ENCODE measurements at places on chromosomes 13 and 19. TPM values are rescaled to one million over a fixed set of nuclear protein-coding genes. Genes with fewer than 3 reads are reported as not detected.
A peak's percentile ranks its signal among the peaks of the same experiment; 100 is the strongest.

DNA sequence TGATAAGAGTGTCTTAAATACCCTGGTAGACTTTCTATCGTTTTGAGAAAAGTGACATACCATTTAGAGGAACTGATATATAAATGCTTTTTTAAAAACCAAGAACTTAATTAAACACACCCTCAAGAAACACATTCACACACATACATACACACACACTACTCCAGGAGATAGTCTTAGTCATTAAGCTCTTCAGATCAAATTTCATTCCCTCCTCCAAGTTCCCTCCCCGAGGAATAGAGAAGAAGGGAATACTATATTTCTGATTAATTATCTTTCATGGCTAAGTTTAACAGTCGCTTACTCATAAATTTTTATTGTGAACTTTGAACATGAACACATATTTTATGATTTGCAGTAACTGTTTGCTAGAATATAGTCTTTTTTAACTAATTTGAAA lies 1109.5 kb downstream of the SLITRK1 start:
- no peak for DNase-seq

GRCh38 chr19:38819231-38819920 lies 6.6 kb upstream of the LGALS4 start:
- no peak for DNase-seq

DNA sequence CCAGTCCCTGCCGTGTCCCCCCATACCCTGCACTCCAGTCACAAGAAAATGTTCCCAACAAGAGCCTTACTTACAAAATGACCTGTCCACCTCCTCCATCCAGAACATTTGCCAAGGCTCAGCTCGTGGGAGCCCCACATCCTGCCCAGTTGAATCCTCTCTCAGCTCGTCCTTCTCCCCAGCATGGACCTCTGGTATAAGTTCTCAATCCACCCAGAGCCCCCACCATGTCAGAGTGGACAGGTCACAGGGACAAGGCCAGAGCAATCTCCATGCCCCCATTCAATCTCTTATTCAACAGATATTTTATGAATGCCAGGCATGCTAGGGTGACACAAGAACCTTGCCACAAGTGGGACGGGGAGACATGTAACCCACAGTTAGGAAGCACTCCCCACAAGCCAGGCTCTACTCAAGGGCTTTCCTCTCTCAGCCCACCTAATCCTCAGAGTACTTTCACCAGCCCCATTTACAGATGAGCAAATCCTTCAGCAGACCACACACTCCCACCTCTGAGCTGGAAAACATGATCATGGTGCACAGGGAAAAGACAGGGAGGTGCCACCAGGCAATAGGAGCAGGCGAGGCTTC lies 15.1 kb downstream of the DEDD2 start:
- peak; percentile 40 for DNase-seq

DNA sequence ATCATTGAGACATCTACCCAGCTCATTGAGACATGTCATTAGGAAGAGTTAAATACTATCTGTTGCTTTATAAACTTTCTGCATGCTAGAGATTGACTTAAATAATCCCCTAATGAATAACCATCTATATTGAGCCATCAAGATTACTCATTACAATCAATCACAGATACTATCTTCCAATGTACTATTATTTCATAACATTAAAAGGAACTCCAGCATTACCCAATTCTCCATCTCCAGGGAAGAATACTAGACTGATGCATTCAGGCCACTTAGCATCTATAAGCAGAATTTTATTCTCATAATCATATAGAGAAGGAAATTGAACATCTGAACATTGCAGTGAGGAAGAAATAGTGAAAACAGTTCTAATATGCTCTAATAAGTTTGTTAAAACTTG lies 8.0 kb downstream of the EPSTI1 start:
- DNase-seq: no peak

- DNase-seq: no peak
Observed at GRCh38 chr13:42747399-42747873, 33.9 kb upstream of the FAM216B start.

DNA sequence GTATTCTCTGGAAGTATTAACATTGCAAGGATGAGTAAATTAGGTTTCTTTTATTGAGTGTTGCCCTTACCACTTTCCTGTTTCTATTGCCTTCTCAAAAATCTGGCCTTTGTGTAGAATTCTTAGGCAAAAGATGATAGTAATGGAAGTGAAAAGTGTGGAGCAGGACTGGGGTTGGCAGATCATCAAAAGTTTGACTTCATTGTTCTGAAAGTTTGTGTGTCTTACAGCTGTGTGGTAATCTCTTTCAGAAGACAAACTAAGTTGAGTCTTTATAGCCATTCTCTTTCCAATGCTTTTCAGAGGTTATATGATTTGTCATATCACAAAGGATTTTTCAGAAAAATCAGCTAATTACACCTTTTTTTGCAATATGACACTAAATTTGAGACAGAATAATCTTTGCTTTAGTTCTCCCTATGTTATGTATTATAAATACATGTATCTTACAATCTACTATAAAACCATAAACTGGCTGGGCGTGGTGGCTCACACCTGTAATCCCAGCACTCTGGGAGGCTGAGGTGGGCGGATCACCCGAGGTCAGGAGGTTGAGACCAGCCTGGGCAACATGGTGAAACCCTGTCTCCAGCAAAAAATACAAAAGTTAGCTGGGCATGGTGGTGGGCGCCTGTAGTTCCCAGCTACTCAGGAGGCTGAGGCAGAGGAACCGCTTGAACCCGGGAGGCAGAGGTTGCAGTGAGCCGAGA lies 8.7 kb upstream of the KCNRG start:
- DNase-seq: no peak

GRCh38 chr19:49403404-49404187 lies 15.5 kb downstream of the KASH5 start:
- DNase-seq: no peak

- DNase-seq: no peak
Observed at GRCh38 chr19:1647501-1648458, 4.6 kb downstream of the TCF3 start.

DNA sequence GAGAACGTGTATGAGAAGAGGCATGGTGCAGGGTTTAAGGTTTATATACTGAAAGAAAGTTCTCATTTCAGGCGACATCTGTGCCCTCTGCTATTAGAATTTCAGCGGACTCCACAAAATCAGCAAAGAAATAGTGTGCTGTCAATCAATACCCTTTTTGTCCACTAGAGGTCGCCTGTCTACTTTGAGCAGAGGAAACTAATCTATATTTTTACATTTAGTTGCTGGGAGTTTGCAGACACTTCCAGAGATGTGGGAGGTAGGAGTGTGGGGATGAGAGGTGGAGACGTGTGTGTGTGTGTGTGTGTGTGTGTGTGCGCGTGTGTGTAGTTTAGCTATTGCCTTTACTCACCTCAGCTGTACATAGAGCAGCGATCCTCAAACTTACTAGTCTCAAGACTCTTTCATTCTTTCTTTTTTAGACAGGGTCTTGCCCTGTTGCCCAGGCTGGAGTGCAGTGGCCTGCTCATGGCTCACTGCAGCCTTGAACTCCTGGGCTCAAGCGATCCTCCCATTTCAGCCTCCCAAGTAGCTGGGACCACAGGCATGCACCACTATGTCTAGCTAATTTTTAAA lies 9.7 kb downstream of the INAFM1 start:
- DNase-seq: no peak

DNA sequence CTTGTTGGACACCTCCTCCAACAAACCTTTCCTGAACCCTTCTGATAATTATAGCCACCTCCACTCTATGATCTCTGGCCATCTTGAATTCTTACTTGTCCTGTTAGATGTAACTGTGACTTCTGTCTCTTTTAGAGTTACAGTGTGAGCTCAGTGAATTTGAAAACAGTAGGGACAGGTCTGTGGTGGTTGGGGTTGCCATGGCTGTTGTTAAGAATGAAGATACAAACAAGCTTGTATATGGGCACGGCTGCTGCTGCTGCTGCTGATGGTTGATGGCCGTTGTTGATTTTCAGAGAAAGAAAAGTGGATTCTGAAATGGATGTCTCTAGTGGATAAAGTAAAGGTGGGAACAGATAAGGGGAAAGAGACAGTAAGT lies 101.5 kb downstream of the STARD13 start:
- no peak for DNase-seq

- peak; percentile 73 for DNase-seq
Observed at GRCh38 chr13:105139380-105140285, 1395.8 kb downstream of the EFNB2 start.

DNA sequence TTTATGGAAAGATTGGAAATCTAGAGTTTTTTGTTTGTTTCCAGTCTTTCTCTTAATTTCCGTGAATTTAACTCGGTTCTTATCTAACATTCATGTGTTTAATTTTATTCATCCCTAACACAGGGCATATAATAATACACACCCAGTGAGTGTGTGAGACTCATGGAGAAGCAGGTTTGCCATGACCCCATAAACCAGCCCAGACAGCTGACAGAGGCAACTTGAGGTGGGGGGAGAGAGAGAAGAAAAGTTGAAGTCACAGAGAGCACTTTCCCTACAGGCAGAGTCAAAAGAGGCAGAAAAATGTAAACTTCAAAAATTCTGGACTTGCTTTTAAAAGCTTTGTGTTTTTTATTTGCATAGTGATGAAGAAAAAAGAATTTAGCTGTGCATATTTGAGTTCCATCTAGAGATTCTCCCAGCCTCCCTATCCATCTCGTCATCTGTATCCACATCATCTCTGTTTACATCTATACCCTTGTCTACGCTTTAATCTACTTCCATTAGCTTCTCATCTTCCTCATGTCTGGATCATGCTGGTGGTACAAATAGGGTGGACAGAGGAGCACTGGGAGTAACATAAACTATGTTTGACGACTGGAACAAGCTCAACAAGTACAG lies 60.2 kb downstream of the THSD1 start:
- no peak for DNase-seq

The CATSPERD gene
- polyA plus RNA-seq: not detected

The CAPN12 gene
- 1.0 TPM for polyA plus RNA-seq

The ZIM2 gene
- not detected for polyA plus RNA-seq

Measured in aorta (tissue), 5 donors.